ENCODE measurements at places on chromosomes 5 and 9.

- DNase-seq = no peak
Measured at GRCh38 chr5:78799266-78800017, 150.9 kb upstream of the LHFPL2 start.

DNA sequence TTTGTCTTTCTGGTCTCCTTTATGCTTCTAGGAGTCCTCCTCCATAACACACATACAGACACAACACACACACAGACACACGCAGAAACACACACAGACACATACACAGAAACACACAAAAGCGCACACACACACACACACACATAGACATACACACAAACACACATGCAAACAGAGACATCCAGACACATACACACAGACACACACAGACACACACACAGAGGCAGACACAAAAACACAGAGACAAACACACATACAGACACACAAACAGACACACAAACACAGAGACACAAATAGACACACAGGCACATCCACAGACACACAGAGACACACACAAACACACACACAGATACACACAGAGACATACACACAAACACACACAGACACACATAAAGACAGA lies 220.2 kb downstream of the IRX2 start:
- DNase-seq = no peak

DNA sequence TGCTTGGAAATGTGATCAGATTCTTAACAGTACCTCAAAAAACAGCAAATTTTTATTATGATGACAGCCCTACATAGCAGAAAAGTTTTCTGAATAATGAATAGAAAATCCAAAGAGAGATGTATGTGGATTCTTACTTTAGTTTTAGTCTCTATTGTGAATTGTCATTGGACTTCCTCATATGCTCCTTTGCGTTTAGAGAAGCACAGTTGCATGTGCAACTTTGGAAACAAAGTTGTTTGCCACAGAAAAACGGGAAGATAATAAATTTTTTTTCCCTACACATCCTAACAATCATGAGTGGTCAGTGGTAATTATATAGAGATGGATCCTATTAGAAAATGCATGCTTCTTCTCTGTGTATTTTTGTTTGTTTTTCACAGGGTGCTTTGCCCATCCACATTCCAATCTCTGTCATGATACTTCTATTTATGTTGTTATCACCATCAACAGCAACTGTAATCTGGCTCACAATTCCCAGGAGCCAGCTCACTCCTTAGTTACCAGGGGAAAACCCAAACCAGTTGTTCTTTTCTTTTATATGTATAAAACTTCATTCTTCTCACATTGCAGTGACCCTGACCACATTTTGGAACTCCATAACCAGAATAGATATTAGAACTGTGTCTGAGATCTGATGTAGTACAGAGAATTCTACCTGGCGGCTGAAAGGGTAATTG lies 118.7 kb downstream of the NDUFS4 start:
- DNase-seq = no peak

DNA sequence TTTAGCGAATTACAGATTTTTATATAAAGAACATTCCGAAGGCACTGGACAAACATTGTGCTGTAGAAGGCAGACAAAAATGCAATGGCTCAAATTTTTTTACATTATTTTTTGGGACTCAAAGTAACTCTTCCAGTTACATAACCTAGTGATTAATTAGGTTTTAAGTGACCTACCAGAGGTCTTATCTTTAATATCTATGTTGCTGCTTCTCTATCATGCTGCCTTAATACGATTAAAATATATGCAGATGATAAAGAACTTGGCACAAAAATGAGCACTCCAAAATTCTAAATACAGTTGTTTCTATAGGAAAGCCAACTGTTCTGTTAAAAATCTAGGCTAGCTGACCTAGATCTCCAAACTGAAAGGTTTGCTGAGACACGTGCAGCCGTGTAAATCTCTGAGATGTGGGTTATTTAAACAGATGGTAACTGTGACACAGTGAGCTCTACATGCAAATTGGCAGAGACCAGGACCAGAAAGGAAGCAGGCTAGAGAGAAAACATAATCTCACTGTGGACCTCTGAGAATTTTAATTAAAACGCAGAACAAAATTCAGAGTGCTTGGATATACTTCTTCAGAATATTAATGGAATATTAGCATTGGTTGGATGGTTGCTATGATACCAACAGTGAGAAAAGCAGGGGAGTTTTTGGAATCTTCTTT lies 56.2 kb downstream of the CAMK4 start:
- DNase-seq = no peak

GRCh38 chr5:36571401-36572042 lies 34.9 kb upstream of the SLC1A3 start:
- DNase-seq = no peak

DNA sequence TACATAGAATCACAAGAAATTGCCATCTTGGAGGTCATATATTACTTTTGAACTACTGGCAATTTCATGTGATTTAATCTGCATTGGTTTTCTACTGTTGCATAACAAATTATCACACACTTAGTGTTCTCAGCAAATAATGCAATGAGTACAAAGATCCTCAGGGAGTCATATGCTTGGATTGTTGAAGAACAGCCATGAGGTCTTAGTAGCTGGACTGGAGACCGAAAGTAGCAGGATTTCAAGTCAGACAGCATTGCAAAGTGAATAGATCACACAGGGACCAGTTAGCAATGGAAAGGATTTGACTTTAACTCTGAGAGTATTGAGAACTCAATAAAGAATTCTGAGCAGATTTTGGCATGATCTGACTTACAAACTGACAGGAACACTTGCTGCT lies 32.2 kb upstream of the FRMD3 start:
- no peak for DNase-seq

- DNase-seq = no peak
Measured at GRCh38 chr5:111691914-111692313, 65.1 kb downstream of the NREP start.

DNA sequence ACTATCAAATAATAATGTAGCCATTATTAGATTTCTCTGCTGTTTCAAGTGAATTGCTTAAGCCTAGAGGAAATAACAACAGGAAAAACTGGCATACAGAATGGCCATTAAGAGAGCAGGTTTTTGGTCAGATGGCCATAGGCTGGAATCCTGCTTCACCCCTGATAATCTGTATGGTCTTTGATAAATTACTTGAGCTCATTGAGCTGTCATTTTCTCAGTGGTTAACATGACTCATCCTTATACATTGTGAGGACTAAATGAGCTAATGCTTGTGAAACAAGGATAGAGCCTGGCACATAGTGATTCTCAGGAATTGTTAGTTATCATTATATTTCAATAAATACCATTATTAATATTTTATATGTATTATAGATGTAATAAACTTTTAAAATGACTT lies 516.5 kb downstream of the KIF4B start:
- no peak for DNase-seq

GRCh38 chr9:131503626-131504465 lies 1.1 kb downstream of the POMT1 start:
- DNase-seq = no peak

GRCh38 chr9:19286634-19287188 lies 56.2 kb downstream of the DENND4C start:
- no peak for DNase-seq

GRCh38 chr5:90612919-90613318 lies 54.3 kb downstream of the ADGRV1 start:
- no peak for DNase-seq

DNA sequence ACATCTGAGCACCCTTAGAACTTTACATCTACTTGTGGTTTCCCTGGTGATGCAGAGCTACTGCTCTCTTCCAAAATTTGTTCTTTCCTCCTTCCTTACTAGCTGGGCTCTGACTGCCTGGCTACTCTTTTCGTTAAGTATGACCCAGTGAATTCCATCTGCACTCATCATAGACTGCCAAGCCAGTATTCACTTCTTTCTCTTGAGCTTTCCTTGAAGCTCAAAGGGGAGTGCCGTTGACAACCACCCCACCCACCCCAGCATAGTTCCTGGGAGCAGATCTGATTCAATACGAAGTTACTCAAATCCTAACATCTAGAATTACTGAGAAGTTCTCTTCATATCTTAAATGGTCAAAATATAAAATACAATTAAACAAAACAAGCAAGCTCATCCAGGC lies 190.5 kb downstream of the ADAMTS12 start:
- DNase-seq = no peak

- DNase-seq = no peak
Measured at GRCh38 chr5:176577312-176578176, 28.4 kb downstream of the CDHR2 start.

DNA sequence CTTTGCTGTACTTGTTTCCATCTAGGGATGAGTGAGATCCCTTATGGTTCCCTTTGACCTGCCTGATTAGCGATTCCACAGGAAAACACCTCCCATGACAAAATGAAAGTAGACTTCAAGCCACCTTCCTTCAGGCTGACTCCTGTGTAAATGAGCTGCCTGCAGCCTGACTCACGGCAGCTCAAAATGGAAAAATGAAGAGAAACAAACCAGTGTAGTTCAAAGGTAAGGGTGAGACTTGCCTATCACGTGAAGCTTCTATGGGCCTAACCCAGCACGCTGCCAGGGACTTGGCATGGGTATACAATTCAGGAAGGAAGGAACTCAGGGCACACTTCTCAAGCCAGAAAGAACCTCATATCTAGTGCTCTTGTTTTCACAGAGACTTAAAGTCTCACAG lies 110.1 kb upstream of the LRRTM2 start:
- no peak for DNase-seq

DNA sequence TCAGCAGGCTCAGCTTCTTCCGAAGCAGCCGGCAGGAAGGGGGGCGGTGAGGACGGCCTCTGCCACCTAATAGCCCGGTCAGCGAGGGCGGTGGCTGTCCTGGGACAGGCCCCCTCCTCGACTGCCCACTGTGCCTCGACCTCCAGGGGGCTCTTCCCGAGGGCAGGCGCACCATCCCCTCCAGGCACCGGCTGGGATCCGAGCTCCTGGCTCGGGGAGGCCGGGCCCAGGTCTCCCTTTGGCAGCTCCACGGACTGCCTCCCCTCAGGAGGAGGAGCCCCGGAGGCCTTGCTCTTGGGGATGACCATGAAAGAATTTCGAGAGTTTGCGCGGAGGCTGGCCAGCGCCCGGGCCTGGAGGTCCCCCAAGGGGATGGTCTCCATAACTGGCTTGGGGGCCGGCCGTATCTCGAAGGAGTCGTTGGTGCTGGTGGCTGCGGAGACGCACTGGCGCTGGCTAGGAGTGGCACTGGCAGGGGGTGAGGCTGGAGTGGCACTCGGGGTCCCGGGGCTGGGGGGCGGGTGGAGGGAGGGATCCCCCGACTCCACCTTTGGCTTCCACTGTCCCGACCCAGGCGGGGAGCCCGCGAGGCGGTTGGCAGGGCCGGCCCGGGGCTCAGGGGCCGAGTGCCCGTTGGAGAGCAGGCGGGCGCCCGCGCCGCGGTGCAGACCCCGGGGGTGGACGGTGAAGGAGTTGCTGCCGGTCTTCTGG lies 975 bp downstream of the TPRN start:
- DNase-seq = no peak

GRCh38 chr5:130890610-130891009 lies 274.4 kb downstream of the HINT1 start:
- no peak for DNase-seq

GRCh38 chr9:94656200-94656599 lies 16.9 kb upstream of the FBP1 start:
- DNase-seq = no peak

GRCh38 chr5:166624573-166624972 lies 1666.9 kb upstream of the WWC1 start:
- DNase-seq = peak; percentile 36

DNA sequence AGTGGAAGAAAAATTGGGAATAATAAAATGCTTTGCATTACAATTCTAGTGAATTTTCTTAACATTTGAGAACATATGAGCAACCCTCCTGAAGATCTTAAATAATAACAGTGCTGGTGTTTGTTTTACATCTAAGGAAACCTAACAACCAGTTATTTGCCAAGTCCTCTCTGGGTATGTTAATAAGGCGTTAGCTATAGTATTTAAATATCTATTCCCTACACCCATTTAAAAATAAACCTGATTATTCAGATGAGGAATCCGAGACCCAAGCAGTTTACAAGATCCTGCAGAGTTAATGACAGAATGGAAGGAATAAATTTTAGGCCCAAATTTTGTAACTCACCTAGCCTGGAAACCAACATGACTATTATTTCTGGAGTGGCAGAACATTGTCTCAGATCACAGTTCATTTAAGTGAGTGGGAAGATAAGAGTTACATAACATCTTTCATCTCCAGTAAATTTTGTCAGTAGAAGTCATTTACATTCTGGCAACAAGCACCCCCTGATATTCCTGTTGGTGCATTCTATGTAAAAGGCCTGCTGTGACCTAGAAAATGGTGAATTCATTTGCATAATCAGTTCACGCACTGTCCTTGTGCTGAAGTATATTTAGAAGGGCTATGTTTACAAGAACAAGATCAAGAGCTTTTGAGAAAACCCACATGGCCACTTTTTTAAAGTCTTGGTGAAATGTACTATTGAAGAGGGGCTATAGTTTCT lies 148.2 kb downstream of the COX7C start:
- no peak for DNase-seq

DNA sequence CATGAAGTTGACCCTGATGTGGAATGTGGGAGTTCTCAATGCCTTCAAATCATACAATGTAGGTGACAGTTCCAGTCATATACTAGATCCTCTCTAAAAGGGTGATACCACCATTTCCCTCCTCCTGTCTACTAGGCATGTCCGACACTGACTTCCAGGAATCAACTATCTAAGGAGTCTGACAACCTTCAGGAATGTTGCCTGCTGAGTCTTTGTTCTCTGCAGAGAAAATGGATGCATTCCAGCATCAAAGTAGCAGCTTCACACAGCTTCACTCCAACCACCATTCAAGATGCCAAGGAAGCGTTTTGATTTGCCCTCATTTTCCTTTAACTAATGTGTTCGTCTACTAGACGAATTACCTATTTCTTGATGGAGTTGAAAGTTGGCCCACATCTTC lies 530.2 kb downstream of the EBF1 start:
- peak; percentile 68 for DNase-seq

DNA sequence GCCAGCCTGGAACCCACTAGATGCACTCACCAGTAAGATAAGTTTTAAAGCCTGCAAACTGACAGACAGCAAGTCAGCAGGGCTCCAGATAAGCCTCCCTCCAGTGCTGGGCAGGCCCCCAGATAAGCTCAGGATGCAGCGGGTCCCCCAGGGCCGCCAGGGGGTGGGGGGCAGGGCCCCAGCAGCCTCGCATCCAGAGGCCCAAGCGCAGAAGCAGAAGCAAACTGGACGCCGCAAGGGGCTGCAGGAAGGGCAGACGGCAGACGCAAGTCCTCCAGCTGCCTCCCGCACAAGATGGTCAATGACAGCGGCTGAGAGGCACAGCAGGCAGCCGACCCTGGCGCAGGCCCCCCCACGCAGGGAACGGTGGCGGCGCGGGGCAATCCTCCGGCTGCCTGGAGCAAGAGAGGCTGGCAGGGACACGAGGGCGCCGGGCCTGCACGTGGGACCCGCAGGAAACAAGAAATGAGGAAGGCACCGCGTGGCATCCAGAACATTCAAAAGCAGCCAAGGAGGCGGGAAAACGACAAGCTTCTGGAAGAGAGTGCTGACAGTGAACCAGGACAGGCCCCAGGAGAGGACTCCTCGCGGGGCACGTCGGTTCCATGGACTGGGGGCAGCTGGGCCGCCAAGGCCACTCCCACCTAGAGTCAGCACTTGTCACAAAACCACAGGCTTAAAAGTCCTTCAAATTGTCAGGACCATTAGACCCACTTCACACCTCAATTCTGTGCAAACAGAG lies 49.8 kb downstream of the ROR2 start:
- DNase-seq = no peak
